ENCODE measurements at places on chromosomes 7 and 10. TPM values are rescaled to one million over a fixed set of nuclear protein-coding genes. Genes with fewer than 3 reads are reported as not detected.

The EGR2 gene
- total RNA-seq = 0.33 TPM

The GTPBP4 gene
- 143 TPM for total RNA-seq

The CELF2 gene
- total RNA-seq = 0.05 TPM

The CHST3 gene
- 53.7 TPM for total RNA-seq

The CLDN3 gene
- 3.5 TPM for total RNA-seq

The UCN3 gene
- total RNA-seq = not detected
